GM04503 (cell line): ENCODE measurements at places on chromosomes 12 and 14.

DNA sequence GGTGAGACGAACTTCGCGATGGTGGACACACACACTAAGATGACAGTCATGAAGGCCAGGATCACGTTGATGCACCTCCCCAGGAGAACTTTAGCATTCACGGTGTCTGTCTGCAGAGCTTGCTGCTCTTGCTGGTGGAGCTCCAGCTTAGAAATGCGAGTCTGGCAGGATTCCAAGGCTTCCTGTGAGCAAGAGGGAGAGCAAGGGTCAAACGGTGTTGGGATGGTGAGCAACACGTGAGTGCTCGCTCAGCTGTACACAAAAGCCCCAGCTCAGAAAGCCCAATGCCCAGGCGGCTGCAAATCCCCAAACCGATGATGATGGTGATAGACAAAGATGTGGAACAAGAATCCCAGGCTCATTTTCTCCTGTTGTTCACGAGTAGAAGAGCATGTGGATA is 78.8 kb downstream of the TMCC3 start:
- no peak for DNase-seq

DNA sequence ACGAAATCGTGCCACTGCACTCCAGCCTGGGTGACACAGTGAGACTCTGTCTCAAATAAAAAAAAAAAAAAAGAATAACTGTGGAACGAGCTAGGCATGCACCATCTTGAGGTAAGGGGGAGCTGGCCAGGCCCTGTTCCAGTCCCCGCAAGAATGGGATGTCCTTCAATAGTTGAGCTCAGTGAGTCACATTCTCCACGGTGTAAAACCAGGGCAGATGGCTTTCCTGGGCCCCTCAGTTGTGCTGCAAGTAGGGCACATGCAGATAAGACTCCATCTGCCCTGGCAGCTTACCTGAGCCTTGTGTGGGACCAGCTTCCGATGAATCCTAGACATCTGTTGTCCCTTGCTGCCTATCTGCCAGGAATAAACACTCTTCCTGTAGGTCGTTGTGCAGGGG is 312.1 kb downstream of the VRK1 start:
- no peak for DNase-seq

DNA sequence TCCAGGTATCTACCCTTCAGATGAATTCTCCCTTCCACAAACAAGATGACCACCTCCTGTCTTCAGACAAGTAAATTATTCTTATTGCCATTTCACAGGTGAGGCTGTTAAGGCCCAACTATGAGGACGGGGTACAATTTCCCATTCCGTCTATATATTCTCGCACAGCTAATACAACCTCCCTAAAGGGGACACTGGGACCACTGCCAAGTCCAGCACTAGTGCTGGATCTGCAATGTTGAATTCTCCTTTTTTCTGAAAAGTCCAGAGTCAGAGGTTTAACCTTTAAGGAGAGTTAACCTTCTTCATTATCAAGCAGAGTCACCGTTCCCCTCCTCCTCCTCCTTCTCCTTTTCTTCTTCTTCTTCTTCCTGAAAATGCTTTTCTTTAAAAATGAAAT is 130.4 kb upstream of the PARP11 start:
- DNase-seq: no peak

DNA sequence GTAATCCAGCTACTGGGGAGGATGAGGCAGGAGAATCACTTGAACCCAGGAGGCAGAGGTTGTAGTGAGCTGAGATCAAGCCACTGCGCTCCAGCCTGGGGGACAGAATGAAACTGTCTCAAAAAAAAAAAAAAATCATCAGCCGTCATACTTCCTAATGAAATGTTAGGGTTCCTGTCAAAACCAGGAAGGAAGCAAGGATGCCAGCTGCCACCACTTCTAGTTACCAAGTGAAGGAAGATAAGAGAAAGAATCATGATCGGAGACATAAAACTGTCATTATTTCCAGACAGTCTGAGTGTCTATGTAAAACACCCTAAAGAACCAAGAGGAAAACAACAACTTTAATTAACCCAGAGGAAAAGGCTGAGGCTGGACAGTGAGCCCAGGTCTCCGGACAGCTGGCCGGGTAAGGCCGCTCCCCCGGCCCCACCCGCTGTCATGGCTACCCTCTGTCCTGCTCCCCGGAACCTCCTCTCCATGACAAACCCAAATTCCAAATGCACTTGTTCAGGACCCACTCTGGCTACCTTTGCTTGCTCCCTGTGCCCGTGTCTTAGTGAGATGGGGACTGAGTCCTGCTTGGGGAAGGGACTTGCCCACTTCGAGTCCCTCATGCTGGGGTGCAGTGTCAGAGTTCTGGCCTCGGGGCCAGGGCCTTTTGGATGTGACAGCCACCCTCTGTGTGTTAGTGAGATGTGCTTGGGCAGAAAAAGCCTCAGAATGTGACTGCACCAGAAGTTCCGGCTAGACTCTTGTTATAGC is 29.0 kb downstream of the SLC6A12 start:
- DNase-seq: no peak

DNA sequence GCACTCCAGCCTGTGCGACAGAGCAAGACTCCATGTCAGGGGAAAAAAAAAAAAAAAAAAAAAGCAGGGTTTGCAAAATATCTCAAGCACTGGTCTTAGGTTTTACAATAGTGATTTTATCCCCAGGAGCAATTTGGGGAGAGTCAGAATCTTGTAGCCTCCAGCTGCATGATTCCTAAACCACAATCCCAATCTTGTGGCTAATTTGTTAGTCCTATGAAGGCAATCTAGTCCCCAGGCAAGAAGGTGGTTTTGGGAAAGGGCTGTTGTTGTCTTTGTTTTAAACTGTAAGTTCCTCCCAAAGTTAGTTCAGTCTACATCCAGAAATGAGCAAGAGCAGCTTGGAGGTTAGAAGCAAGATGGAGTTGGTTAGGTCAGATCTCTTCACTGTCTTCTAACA is 135.7 kb downstream of the PLXNC1 start:
- no peak for DNase-seq

DNA sequence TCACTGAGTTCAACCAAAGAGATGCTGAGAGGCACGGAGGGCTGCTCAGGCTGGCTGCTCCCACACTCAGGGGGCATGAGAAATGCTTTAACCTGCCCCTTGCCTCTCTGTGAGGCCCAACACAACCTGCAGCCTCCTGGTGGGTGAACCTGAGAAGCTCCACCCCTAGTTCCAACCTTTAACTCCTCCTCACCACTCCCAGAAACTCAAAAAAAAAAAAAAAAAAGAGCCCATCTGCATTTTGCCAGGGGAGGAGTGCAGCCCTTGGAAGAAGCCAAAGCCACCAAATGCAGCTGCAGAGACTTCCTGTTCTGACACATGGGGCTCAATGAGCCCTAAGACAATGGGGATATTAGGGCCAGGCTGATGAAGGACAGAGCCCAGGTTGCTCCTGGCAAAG is 8.9 kb downstream of the KRT4 start:
- DNase-seq: no peak

GRCh38 chr12:43063650-43064049 is 474.1 kb upstream of the PRICKLE1 start:
- peak; percentile 6 for DNase-seq

DNA sequence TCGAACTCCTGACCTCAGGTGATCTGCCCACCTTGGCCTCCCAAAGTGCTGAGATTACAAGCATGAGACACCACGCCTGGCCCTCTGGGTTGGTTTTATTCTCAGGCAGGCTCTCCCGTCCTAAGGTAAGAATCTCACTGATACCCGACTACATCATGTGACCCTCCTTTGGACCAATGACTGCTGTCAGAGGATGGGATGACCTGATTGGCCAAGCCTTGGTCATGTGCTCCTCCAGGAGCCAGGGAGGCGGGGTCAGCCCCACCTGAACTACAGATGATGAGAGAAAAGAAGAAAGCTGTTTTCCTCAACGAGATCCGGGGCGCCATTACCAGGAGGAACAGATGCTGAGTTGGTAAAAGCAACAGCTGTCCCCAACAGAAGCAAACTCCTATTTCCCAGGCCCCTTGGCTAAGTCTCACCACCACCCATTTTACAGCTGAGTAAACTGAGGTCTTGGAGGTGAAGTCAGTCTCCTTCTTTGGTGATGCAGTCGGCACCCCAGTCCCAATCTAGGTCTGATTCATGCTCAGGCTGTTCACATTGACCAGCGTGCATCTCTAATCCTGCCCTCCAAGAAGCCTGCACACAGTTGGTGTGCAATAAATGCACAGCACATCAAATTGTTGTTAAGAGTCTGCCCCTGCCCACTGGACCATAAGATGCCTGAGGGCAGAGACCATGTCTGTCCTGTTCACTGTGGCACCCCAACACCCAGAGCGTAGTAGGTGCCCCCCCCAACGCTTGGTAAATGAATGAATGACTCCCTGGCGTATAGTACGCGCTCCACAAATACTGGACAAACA is 118.8 kb downstream of the SCARB1 start:
- no peak for DNase-seq
